ENCODE measurements at places on chromosomes 2 and 18. TPM values are rescaled to one million over a fixed set of nuclear protein-coding genes. Genes with fewer than 3 reads are reported as not detected.

The NFU1 gene
- 36.0 TPM for total RNA-seq

GRCh38 chr2:64595397-64596176 is 58.1 kb downstream of the SERTAD2 start:
- DNase-seq, result peak; percentile 17

DNA sequence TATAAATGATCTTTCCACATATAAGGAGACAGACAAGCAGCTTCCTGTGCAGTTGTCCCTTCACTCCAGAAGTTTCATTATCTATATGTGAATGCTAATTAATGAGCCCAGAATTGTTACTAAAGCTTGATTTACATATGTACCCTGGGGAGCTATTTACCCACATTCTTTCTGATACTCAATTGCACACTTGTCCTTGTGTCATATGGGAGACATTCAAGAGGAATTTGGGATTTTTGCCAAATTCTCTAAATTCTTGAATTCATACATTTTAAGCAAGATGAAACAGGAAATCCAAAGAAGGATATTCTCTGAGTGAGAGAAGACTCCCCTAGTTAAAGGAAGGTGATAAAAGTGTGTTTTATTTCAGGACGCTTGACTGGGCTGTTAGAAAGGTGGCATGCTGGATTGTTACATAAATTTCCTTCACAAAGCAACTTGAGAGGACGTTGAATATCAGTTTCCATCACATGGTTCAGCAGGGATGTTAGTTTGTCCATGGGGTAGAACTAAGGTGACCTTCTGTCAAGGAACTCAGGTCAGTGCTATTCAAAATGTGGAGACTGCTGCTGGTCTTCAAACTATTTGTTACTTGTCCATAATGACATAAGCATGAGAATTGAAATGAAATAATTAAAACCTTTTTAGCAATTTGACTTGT is 368.2 kb downstream of the IRS1 start:
- DNase-seq, result no peak

GRCh38 chr2:41706286-41706685 is 341.5 kb upstream of the PKDCC start:
- DNase-seq, result no peak

The MEP1B gene
- not detected for total RNA-seq

The TEKT4 gene
- total RNA-seq, result not detected

GRCh38 chr18:50104421-50104820 is 90.5 kb downstream of the MYO5B start:
- peak; percentile 11 for DNase-seq
